ENCODE measurements at places on chromosomes 2 and 18. TPM values are rescaled to one million over a fixed set of nuclear protein-coding genes. Genes with fewer than 3 reads are reported as not detected.

DSC2 gene
- not detected for total RNA-seq

CBLN2 gene
- 0.10 TPM for total RNA-seq

RAB6C gene
- total RNA-seq = not detected

AAK1 gene
- 28.3 TPM for total RNA-seq

SLC8A1 gene
- 8.3 TPM for total RNA-seq

SLC9A4 gene
- 0.42 TPM for total RNA-seq

AMER3 gene
- total RNA-seq = not detected

MAPK4 gene
- not detected for total RNA-seq

C1QL2 gene
- 0.27 TPM for total RNA-seq

ARHGAP25 gene
- not detected for total RNA-seq

ELOA2 gene
- not detected for total RNA-seq

FLACC1 gene
- 1.8 TPM for total RNA-seq

UGT1A7 gene
- total RNA-seq = not detected

C2orf15 gene
- 0.78 TPM for total RNA-seq

RTP5 gene
- total RNA-seq = 0.08 TPM

ANKAR gene
- 5.9 TPM for total RNA-seq

All from myocyte (in vitro differentiated cells).